Mucosa of gallbladder (tissue), 1 donor: ENCODE measurements at places on chromosomes 7 and 10. TPM values are rescaled to one million over a fixed set of nuclear protein-coding genes. Genes with fewer than 3 reads are reported as not detected.

The HACD1 gene
- total RNA-seq, result 17.0 TPM

The FXYD4 gene
- total RNA-seq, result 1.6 TPM

The HABP2 gene
- total RNA-seq, result 296 TPM

The FGFBP3 gene
- 0.72 TPM for total RNA-seq

The ASIC3 gene
- total RNA-seq, result 4.4 TPM

The CALML5 gene
- not detected for total RNA-seq

The MAPK8 gene
- 40.0 TPM for total RNA-seq

The AKR1C2 gene
- total RNA-seq, result 85.5 TPM

The AGAP5 gene
- total RNA-seq, result 8.2 TPM

The OPN4 gene
- not detected for total RNA-seq

The SPDYE1 gene
- total RNA-seq, result not detected

The MTERF1 gene
- total RNA-seq, result 11.7 TPM
